ENCODE measurements at places on chromosomes 7 and 10. TPM values are rescaled to one million over a fixed set of nuclear protein-coding genes. Genes with fewer than 3 reads are reported as not detected.

GATA3 gene
- total RNA-seq, result 10.6 TPM

MACROH2A2 gene
- total RNA-seq, result 15.2 TPM

DDC gene
- 2.0 TPM for total RNA-seq

- DNase-seq, result no peak
Observed at GRCh38 chr10:29806350-29806788, 171.6 kb upstream of the SVIL start.

DNA sequence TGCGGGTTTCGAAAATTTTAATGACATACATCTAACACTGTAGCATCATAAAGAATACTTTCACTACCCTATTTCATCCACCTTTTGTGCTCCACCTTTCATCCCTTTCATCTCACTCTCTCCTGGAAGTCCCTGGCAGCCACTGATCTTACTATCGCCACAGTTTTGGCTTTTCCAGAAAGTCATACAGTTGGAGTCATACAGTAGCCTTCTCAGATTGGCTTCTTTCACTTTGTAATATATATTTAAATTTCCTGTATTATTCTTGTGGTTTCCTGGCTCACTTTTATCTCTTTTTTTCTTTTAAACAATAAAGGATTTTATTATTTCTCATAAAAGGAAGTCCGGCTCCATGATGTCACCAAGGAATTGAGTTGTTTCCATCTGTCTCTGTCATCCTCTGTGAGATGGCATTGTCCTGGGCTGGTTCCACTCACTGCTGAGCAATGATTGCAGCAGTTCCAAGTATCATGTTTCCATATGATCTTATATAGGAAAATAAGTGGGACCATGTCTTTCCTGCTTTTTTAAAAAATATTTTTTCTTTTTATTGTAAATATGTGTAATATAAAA, 626.3 kb downstream of the POM121L12 start:
- no peak for DNase-seq

DNA sequence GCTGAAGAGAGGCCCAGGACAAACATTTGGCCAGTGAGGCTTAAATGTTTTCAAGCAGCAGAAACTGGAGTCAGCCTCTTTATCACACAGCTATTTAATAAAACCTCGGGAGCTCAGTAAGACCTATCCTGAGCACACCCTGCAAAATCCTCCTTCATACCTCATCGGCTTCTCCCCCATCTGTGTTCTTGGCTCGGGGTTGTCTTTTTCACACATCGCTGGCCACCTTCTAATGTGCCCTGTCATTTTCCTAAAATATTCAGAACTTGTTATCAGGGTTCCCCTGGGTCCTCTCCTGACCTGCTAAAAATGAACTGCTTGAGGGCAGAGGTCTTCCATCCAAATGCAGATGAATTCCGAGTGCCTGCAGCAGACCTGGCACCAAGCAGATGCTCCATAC, 310.3 kb upstream of the AKR1E2 start:
- DNase-seq, result no peak

DNA sequence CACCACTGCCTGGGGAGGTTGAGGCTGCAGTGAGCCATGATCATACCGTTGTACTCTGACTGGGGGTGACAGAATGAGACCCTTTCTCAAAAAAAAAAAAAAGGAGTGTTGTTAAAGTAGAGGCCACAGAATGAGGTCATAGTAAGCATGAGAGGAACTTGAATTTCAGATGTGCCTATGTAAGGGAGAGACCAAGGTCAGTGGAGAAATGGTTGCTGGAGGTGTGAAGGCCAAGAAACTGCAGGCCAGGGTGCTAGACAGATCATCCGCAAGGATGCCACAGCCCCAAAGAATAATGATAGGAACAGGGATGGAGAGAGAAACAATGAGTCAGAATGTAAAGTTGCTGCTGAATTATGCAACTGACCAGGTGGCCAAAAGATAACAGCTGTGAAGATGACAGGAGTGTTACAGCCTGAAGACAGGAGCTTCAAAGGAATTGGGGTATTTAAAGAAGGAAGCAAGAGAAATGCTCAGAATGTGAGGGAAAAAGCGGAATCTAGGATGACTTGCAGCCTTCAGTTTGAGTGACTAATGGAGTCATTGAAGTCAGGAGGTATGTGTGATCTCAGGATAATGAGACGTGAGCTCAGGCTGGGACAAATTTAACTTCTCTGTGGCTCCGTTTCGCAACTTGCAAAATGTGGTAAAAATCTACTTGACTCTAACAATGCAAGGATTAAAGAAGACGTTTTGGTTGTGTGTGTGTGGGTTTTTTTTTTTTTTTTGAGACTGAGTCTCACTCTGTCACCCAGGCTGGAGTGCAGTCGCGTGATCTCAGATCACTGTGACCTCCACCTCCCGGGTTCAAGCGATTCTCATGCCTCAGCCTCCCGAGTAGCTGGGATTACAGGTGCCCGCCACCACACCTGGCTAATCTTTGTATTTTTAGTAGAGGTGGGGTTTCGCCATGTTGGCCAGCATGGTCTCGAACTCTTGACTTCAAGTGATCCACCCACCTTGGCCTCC, 22.2 kb downstream of the TYW1B start:
- DNase-seq, result no peak

DNA sequence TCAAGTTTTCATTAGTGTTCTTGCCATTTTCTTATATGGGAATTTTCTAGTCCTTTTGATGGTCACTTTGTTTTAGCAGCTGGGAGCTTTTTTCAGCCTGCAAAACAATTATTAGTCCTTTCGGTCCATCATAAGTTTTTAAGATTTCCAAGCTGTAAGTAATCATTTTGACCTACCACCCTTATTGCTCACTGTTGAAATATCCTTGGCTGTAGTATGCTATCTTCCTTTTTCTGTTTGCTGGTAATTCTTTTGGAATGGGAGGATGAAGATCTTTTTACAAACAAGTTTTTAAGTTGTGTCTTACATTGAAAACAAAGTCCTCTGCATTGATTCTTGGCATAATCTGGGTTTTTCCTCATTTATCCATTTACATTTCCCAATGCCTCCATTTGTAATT, 24.0 kb downstream of the BZW2 start:
- no peak for DNase-seq

GRCh38 chr10:96446966-96447596, 66.6 kb downstream of the TLL2 start:
- DNase-seq, result no peak

- DNase-seq, result no peak
Observed at GRCh38 chr10:113019096-113019495, 69.0 kb downstream of the TCF7L2 start.

- DNase-seq, result no peak
Observed at GRCh38 chr7:148967032-148967372, 61.3 kb downstream of the PDIA4 start.

DNA sequence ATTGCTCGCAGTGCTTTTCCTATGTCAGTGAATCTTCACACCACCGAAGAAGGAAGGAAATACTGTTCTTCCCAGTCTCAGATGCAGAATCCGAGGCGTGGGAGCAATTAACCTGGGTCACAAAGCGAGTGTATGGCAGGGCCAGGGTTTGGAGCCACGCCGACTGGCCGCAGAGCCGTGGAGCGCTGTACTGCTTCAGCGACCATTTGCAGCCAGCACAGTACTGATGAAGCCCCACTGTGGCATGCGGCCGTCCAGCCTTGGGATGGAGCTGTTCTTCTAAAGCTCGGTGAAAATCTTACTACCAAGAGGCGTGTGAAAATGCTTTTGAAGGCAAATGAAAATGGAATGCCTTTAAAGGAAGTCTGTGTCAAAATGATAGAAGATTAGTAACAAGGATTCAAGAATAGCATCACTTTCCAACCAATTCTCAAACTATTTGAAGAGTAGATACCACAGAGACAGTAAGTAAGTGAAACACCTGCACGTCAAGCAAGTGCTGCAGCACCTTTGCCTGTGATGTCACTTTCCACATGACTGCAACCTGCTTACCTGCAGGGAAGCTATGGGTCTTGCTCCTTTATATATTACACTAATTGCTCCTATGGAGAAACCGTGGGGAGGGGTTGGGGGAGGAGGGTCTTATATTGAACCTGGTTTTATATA, 4.9 kb downstream of the PPP2R2D start:
- no peak for DNase-seq

DNA sequence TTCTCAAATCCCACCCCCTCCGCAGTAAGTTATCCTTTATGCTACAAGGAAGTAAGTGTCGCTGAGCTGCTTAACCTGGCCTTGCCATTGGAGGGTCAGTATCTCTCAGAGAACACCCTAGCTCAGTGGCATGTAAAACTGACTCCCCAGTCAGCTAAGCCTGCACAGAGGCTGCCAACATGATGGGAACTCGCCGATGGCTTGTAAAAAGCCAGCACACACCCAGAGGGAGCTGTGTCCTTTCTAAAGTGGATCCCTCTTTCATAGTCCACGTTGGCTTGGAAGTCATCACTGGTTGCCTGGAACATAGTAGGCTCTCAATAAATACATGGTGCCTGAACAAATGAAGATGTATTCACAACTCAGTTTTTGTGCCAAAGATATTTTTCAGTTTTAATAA, 249.1 kb upstream of the YAE1 start:
- no peak for DNase-seq

All from urinary bladder (tissue), 4 donors.